ENCODE measurements at places on chromosomes 1 and 21.

- peak; percentile 17 for DNase-seq
These were observed 70.2 kb downstream of the UCK2 start for GRCh38 chr1:165897326-165898303.

DNA sequence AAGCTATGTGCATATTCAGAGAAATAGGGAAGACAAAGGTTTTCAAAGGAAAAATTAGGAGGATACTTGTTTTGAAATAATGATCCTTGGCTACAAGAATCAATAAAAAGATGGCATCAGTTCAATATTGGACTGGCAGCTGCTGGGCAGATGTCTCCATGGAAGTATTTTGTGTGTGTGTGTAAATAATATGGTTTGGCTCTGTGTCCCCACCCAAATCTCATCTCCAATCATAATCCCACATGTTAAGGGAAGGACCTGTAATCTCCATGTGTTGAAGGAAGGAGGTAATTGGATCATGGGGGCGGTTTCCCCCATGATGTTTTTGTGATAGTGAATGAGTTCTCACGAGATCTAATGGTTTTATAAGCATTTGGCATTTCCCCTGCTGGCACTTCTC, 40.4 kb upstream of the LRRC7 start:
- DNase-seq, result no peak

GRCh38 chr1:78607334-78607927, 12.8 kb upstream of the IFI44L start:
- no peak for DNase-seq

GRCh38 chr1:154859151-154859785, 10.8 kb downstream of the KCNN3 start:
- no peak for DNase-seq

DNA sequence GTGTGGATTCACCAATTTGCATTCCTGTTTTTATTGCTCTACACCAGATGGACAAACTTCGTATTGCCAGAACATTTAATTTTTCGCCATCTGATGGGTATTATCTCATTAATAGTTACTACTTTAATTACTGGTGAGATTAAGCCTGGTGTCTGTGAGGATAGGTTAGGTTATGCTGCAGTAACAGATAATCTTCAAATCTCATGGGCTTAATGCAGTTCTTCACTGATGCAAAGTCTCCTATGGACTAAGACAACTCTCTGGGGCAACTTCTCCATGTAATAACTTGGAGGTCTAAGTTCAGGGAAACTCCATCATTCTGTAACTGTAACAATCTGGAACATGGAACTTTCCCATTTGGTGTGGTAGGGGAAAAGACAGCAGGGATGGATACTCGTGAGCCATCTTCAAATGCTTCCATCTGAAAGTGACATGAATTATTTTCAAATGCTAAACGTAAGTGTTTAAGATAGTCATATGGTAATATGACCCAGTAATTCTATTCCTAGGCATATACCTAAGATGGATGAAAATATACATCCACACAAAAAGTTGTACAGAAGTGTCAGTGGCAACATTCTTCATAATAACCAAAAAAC, 111.6 kb downstream of the LEPR start:
- no peak for DNase-seq

GRCh38 chr1:22350924-22351767, 100.5 kb upstream of the ZBTB40 start:
- DNase-seq, result no peak

GRCh38 chr1:147379889-147380288, 137.4 kb downstream of the CHD1L start:
- DNase-seq, result no peak

- no peak for DNase-seq
These were observed 9.2 kb upstream of the GADD45A start for GRCh38 chr1:67675800-67676199.
